ENCODE measurements at places on chromosomes 1 and 21.
A peak's percentile ranks its signal among the peaks of the same experiment; 100 is the strongest.

DNA sequence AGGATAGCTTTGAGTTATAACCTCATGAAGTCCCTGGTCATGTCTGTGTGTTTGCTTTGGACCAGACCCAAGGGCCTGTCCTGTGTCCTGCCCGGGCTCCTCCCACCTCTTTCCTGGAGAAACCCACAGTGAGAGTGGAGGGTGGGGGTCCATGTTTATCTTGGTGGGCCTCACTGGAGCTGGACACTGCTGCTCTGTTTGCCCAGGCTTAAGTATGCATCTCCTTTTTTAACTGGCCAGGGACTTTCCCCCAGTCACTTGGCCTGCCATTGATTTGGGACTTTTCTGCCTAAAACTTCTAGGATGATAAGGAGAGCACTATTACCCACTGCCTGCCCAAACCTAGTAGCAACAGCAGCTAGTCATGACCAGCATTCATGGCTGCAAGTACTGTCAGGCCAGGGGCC, 49.8 kb downstream of the DDR2 start:
- no peak for DNase-seq

DNA sequence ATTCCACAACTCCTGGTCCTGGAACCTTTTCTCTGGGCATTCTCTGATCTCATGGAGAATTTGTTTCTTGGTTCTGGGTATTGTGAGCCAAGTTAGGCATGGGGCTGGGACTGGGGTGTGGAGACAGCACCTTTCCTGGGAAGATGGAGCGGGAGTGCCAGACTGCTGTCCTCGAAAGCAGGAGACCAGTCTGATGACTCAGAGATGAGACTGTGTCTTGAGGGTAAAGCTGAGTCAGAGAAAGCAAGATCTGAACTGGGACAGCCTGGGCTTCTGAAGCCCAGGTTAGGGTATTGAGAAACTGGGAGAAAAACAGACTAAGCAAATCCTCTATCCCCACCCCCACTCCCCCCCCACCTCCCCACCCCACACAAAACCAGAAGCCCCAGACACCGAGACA, 2.2 kb upstream of the KANK4 start:
- peak; percentile 66 for DNase-seq

- DNase-seq = peak; percentile 93
Measured at GRCh38 chr1:151539321-151540020, 638 bp upstream of the TUFT1 start.

DNA sequence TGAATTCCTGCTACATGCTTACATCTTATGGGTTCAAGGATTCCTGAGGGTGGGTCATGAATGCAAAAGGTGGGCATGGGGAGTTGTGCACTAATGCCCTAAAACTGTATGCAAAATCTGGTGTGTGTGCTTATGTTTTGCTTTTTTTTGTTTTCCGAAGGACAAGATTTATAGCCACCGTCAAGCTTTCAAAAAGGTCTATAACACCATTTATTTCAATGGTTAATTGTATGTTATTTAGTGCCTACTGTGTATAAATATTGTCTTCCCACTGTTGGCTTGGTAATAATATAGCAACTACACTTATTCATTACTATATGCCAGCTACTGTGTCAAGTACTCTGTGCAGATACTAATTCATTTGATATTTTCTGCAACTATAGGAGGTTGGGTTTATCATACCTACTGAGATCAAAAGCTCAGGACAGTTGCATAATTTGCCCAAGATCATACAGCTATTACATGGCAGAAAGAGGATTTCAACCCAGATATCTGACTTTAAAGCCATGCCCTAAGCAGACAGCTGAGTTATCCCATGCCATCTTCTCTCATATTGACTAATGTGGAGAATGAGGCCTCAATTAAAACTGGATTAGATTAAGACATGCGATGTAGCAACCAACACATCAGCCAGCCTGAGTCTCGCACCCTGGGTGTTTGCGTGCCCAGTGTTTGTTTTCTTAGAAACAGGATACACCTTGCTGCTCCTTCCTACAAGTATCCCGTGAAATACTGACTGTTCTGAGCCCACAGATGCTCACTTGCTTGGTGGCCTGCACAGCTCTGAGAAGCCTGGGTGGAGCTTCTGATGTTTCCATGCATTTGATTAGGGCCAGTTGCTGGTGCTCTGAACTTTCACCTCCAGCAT, 34.6 kb downstream of the GADD45A start:
- DNase-seq = no peak

DNA sequence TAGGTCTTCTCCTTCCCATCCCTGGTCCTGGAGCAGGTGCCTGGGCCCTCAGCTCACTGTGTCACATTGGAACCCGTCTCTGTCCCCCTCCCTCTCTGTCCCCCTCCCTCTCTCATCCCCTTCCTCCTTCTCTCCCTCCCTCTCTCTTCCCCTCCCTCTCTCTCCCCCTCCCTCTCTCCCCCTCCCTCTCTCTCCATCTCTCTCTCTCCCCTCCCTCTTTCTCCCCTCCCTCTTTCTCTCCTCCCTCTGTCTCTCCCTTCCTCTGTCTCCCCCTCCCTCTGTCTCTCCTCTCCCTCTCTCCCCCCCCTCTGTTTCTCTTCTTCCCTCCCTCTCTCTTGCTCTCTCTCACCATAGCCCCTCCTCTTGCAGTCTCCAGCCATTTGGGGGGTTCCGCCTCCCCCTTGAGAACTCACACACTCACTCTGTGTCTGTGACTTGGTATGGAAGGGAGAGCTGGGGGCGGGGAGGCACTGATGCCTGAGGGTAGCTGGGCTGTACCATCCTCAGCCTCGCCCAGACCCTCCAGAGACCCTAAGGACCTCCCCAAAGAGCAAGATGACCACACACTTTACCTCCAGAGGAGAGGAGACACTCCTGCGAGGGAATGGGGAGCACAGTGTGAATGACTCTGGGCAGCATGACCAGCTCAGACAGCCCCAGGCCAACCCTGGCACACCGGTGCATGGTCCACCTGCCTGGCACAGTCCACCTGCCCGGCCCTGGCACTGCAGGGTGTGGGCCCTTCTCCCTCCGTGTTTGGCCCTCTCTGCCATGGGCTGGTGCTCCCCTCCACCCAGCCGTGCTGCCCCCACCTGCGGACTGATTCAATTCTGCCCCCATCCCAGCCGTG, 102.8 kb upstream of the ARHGEF16 start:
- DNase-seq = no peak

DNA sequence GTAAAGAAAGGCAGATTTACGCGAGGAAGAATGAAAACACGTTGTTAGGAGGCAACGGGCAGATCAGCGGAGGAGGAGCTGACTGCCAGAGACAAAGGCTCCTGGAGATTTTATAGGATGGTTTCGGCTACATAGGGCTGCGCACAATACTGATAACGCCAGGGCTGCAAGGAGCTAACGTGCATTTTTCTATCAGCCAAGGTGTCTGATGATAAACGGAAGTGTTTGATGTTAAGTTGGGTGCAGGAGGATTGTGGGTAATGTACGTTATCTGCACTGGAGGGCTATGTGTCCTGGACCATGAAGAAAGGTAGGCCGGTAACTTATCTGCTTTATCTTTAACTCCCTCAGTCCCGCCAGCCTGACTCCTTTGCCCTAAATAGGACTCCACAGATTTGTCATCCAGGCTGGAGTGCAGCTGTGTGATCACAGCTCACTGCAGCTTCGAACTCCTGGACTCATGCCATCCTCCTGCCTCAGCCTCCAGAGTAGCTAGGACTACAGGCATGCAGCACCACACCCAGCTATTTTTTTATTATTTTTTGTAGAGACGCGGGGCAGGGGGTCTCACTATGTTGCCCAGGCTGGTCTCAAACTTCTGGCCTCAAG, 29.6 kb downstream of the SETD4 start:
- no peak for DNase-seq

- DNase-seq = no peak
Measured at GRCh38 chr1:167221126-167221737, 546 bp downstream of the POU2F1 start.

- no peak for DNase-seq
Measured at GRCh38 chr1:17731460-17731859, 23.7 kb upstream of the ACTL8 start.

- no peak for DNase-seq
Measured at GRCh38 chr21:37367703-37368540, 1.3 kb downstream of the DYRK1A start.

DNA sequence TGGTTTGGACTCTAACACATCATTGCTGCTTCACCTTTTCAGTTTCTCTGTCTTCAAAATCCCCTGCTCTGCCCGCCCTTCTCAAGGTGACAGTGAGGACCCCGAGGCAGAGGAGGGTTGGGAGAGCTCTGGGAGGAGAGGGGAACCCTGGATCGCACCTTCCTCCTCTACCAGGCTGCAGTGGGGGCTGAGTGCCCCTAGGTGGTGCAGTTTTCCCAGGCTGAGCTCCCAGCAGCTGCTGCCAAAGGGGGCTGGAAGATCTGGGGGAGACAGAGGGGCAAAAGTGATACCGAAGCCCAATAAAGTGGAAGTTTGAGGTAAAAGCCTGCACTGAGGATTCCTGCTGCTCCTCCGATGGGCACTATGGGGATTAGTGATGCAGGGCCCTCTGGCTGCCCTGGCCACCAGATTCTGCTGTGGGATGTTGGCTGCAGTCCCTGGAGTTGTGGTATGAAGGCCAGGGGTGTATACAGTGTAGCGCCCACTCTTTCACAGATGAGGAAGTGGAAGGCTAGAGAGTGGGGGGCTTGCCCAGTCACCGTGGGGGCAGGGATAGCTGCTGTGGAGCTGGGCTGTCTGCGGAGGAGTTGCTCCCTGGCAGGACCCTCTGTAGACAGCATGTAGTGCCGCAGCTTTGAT, 40.7 kb upstream of the SCMH1 start:
- no peak for DNase-seq

GRCh38 chr1:75520862-75521475, 89.9 kb downstream of the SLC44A5 start:
- DNase-seq = no peak

- no peak for DNase-seq
Measured at GRCh38 chr1:35223084-35223630, 30.2 kb upstream of the SFPQ start.

DNA sequence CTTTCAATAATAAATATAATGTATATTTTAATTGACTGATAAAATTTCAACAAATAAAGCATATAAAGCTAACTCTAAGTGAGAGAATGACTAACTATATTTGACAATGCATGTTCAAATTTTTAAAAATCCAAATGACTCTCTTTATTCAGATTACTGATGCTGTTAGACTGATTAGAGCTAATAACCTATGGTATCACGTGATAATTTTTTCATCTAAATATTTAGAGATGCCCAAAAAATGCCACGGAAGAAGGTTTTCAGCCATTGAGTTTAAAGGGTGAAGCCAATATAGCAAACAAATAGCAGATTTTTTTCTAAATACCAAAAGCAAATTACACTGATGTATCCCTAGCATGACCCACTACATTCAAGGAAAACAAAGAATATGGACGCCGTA, 61.1 kb upstream of the OR10J4 start:
- DNase-seq = no peak

DNA sequence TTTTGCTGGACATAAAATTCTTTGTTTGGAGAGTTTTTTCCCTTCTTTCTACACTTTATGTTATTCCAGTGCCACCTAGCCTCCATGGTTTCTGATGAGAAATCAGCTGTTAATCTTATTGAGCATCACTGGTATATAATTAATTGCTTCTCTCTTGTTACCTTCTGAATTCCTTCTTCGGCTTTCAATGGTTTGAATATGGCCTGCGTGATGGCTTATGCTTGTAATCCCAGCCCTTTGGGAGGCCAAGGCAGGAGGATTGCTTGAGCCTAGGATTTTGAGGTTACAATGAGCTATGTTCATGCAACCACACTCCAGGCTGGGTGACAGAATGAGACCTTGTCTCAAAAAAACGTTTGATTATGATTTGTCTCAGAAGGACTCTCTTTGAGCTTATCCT, 13.0 kb upstream of the CNIH4 start:
- DNase-seq = no peak

DNA sequence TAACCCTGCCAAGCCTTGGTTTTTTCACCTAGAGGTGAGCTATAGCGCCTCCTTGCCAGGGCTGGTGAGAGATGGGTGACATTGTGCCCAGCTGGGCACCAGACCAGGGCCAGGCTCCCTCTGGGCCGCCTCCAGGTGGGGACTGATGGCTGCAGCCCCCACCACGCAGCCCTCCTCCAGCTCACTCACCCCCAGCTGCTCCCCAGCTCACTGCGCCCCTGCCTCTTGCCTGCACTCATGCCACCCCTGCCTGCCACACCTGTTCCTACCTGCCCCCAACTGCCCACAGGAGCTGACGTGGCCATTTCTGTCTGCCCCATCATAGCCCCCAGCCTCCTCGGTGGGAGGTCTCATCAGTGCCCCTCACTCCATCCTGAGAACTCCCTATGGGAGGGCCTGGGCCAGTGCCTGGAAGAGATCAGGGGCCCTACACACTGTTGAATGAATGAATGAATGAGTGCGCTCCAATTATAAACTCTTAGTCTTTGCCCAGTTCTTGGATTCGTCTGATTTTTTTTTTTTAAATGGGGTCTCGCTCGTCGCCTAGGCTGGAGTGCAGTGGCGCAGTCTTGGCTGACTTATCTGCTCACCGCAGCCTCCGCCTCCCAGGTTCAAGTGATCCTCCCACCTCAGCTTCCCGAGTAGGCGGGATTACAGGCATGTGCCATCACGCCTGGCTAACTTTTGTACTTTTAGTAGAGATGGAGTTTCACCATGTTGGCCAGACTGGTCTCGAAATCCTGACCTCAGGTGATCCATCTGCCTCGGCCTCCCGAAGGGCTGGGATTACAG, 26.4 kb upstream of the VPS13D start:
- DNase-seq = no peak

DNA sequence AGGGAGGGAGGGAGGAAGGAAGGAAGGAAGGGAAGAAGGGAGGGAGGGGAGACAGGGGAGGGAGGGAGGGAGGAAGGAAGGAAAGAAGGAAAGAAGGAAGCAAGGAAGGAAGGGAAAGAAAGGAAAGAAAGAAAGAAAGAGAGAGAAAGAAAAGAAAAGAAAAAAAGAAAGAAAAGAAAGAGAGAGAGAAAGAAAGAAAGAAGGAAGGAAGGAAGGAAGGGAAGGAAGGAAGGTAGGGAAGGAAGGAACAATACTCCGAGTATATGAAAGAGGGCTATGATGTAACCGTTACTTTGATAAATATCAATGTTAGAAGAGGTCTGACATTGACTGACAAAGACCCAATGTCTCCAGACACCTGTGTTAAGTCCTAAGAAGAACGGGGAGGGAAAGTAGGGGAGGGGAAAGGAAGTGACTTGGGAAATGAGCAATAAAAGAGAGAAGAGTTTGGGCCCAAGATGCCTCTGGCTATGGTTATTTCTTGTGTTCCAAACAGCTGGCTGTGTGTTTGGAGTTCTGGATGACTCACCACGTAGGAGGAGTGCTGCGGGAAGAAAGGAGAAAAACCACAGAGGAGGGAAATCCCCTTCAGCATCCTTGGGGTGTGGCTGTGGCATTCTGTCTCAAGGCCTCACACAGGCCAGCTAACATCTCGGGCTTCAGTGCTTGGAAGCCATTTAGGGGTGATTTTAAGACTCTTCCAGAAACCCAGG, 37.0 kb upstream of the RXRG start:
- DNase-seq = peak; percentile 87

GRCh38 chr1:169452921-169453320, 25.6 kb upstream of the CCDC181 start:
- no peak for DNase-seq
